Left lung (tissue), 14 donors: ENCODE measurements at places on chromosomes 1 and 21. TPM values are rescaled to one million over a fixed set of nuclear protein-coding genes. Genes with fewer than 3 reads are reported as not detected.

The PEX10 gene
- 16.3 TPM for total RNA-seq

The PLEKHA6 gene
- 14.0 TPM for total RNA-seq

GRCh38 chr1:40050863-40051262, 10.3 kb downstream of the CAP1 start:
- H3K4me1 ChIP-seq: peaks cover 97% of the 10 kb centered on the region
- H3K4me3 ChIP-seq: no peak overlapping the region
- H3K27ac ChIP-seq: no peak overlapping the region
- H3K36me3 ChIP-seq: no peaks in the 10 kb centered on the region
- DNase-seq: no peak
- no peaks in the 10 kb centered on the region for H3K27me3 ChIP-seq

- no peak for DNase-seq
- no peaks in the 10 kb centered on the region for H3K27me3 ChIP-seq
- no peaks in the 10 kb centered on the region for H3K36me3 ChIP-seq
- H3K4me1 ChIP-seq: no peaks in the 10 kb centered on the region
- H3K4me3 ChIP-seq: no peak overlapping the region
- no peak overlapping the region for H3K27ac ChIP-seq
These were observed 130.6 kb upstream of the BRINP3 start for GRCh38 chr1:190608282-190608681.

DNA sequence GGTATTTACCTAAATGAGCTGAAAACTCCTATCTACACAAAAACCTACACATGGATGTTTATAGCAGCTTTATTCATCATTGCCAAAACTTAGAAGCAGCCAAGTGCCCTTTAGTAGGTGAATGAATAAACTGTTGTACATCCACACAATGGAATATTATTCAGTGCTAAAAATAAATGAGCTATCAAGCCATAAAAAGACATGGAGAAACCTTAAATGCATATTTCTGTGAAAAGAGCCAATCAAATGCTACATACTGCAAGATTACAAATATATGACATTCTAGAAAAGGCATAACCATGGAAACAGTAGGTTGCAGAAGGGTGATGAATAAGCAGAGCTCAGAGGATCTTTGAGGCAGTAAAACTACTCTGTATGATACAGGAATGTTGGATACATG, 23.3 kb downstream of the ABCB10 start:
- H3K36me3 ChIP-seq: no peaks in the 10 kb centered on the region
- H3K4me3 ChIP-seq: no peak overlapping the region
- no peak overlapping the region for H3K27ac ChIP-seq
- no peaks in the 10 kb centered on the region for H3K27me3 ChIP-seq
- H3K4me1 ChIP-seq: no peaks in the 10 kb centered on the region
- no peak for DNase-seq
